Stimulated activated CD8-positive, alpha-beta memory T cell treated with anti-CD3 and anti-CD28 coated beads, Interleukin-4, amount 100 ng/mL, for 1 hour (primary cell): ENCODE measurements at places on chromosomes 7 and 10.

- no peak for DNase-seq
Measured at GRCh38 chr7:28718545-28718944, 239.6 kb downstream of the TRIL start.

- DNase-seq: no peak
Measured at GRCh38 chr10:113126229-113127201, 176.5 kb downstream of the TCF7L2 start.

DNA sequence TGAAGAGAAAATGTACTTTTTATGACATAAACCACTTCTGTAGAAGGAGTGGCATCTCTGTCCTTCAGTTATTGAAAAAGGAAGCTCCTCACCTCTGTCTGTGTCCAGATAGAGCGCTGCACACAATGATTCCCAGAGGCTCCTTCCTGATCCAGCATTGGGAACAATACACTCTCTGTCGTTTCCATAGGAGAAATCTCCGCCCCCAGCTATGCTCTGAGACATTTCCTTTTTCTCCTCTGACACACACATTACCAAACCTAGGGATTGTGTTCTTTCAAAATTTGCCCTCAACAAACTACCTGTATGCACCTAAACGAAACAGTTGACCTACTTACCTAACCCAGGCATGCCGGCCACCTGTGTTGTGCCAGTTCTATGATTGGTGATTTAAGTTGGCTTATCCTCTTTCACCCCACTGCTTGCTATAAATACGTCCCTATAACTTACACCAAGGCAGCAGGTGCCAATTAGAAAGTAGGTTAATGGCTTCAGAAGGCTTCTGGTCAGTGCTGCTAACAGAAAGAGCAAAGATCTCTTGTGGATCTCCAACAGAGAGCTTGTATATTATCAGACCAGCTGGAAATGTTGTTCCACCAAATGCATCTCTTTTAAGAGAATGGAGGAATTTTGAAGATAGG, 140.1 kb upstream of the JCAD start:
- no peak for DNase-seq

DNA sequence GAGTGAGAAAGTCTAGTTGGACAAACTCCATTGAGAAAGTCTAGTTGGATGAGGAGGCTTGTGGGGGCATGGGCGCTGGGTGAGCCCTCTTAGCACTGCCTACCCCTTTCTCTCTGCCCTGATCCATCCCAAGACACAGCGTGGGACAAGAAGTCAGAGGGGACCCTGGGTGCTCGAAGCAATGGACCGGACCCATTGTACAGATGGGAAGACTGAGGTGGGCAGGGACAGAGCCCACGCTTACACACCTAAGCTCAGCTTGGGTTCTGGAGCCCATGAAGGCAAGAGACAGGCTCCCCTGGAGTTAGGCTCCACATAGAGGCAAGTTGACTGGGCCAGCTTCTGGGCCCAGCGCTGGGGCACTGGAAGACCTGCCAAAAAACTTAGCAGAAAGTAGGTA, 126.8 kb upstream of the TNRC18 start:
- DNase-seq: no peak

DNA sequence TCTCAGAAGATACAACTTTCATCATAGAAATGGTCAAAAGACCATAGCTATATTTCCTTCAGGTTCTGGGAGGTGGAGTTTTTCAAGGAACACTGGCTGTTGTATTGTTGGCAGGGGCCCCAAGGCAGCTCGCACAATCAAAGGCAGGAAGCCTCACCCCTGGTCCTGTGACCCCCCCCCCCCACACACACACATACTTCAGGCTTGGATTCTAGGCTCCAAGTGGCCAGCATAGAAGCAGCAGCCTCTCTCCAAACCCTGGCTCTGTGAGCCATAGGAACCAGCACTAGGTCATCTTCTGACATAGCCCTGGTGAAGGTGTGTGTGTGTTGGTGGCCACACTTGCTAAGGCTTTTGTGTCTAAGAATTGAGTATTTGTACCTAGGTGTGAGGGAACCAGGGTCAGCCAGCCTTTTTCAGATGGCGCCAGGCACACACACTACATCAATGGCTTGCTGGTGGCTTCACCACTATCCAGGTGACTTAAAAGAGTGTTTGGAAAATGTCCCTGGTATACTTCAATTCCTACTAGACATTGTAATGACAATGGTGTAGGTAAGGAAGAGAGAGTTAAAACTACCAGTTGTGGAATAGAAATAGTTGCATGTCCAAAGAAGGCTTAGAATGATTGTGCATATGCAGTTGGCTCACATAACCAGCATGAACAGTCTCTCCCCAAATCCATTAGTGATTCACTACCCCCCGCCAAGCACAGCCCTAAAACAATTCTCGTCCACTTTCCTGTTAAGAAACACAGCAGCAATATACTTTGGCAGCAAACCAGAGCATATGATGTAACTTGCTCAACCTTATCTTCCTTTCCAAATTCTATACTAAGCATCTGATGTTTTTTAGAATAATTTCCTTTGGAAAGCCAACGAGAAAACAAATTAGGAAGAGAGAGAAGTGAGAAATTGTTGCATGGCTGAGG, 91.3 kb downstream of the AVL9 start:
- no peak for DNase-seq

DNA sequence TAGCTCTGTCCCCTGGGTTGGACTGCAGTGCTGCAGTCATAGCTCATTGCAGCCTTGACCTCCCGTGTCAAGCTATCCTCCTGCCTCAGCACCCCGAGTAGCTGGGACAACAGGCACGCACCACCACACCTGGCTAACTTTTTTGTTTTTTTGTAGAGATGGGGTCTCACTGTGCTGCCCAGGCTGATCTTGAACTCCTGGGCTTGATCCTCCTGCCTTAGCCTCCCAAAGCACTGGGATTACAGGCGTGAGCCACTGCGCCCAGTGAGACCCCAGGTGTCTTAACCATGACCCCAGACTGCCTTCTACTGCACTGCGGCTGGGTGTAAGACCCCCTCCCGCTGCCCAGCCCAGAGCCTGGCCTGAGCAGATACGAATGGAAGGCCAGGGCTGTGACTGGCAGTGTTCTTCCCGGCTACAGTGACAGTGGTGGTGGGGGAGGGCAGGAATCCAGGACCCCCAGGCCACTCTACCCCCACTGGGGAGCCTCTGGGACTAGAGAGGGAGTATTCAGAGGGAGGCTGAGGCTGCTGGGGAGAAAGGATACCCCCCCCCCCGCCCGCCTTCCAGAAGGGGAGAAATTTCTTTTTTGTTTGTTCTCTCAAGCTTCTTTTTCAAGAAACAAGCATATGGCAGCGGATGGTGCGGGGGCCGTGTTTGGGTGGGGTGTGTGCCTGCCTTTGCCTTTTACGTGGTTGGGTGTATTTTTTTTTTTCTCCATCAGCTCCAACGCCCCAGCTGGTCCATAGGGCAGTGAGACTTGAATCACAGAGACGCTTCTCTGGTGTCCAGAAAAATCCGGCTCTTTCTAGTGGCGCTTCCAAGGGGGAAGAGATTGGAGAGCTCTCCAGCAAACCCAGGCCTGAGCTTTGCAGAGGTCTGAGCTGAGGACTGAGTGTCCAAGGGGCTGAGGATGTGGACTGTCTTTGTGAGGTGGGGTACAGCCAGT, 36.6 kb downstream of the GTF2IRD1 start:
- no peak for DNase-seq

DNA sequence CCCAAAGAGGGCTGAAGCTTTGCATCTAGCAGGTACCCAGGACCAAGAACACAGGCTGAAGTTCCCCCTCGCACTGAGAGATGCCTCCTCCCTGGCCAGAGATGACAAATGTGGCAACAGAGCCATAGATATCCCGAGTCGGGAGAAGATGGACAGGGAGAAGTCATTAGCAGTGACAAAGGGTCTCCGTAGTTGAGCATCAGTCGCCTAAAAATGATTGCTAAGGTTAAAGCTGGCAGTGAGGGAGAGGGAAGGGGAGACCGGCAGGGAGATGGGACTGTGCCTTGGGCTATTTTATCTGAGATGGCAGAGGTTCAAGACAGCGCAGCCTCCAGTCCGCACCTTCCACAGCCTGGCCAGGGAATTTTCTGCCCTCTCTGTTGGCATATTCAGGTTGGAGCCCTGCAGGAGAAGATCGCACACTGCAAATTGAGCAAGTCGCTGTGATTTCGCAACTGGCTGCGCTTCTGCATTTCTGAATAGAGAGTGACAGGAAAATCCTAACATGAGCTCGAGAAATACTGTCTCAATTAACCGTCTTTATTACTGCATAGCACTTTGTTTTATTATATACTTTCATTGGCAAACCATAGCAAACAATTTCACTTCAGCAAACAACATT, 238.9 kb upstream of the GPR26 start:
- DNase-seq: no peak

DNA sequence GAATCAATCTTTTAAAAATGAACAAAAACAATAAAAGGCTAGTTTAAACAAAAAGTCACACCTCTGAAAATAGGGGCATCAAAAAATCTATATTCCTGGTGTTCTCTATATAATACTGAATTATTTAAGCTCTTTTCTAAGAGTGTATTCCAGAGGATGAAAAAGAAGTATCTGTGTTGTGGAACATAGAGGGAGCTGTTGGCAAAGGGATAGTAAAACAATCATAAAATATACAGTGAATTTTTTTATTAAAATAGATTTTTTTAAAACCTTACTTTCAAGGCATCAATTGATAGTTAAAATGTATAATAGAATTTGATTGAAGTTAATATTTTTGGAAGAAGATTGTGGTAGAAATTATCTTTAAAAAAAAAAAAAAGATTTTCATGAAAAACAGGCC, 1409.1 kb upstream of the CELF2 start:
- DNase-seq: no peak

DNA sequence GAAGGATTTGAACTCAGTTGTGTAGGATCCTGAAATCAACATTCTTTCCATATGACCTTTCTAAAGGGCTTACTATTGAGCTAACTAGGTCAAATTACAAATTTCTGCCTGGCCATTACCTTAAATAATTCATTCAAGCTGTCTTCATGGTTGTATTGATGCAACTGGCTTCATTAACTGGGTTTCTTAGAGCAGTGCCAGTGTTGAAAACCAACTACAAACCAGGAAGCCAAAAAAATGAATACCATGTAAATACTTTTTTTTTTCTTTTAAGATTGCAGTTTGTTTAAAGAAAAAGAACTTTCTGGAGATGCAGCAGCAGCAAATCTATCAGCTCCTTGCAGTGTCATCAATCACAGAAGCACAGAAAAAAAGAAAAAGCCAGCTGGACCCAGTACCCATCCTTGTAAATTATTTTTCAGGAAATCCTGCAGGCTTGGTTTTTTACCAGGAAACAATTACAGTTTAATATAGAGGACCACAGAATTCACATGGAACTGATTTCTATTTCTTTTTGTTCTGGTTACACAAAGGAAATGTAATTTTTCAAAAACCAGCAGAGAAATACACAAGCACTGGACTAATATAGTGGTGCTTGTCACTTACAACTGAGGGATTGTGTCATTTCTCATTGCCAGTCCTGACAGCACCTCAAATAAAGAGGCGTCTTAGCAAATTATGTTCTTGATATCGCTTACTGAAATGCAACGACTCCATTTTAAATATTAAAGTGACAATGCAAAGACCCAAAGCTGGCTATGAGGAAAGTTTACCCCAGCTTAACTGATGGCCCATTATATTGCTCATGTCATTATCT, 131.9 kb downstream of the TMEM26 start:
- DNase-seq: no peak

GRCh38 chr10:63258920-63259678, 126.0 kb downstream of the NRBF2 start:
- DNase-seq: no peak

GRCh38 chr7:83996879-83997278, 197.7 kb downstream of the SEMA3A start:
- DNase-seq: no peak

DNA sequence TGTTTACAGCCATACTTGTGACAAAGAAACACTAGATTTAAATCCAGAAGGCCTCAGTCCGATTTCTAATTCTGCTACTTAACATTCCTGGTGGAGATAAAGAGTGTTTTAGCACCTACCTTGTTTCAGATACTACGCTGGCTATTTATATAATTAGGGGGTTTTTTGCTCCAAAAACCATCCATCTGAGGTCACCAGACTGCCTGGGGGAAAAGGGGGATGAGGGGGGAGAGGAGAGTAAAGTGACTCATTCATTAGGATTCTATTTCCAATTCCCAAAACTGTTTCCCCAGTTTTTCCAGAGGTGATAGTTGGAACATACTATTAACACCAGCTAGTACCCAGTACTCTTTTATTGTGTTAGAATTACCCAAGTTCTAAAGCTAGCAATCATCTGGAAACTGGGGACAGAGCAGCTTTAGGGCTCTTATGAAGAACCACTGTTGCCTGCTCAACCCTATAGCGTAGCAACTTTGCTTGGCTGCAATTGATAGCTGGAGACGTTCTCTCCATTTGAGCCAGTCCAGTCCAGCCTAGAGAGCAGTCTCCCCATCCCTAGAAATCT, 6.6 kb downstream of the GCC1 start:
- no peak for DNase-seq

DNA sequence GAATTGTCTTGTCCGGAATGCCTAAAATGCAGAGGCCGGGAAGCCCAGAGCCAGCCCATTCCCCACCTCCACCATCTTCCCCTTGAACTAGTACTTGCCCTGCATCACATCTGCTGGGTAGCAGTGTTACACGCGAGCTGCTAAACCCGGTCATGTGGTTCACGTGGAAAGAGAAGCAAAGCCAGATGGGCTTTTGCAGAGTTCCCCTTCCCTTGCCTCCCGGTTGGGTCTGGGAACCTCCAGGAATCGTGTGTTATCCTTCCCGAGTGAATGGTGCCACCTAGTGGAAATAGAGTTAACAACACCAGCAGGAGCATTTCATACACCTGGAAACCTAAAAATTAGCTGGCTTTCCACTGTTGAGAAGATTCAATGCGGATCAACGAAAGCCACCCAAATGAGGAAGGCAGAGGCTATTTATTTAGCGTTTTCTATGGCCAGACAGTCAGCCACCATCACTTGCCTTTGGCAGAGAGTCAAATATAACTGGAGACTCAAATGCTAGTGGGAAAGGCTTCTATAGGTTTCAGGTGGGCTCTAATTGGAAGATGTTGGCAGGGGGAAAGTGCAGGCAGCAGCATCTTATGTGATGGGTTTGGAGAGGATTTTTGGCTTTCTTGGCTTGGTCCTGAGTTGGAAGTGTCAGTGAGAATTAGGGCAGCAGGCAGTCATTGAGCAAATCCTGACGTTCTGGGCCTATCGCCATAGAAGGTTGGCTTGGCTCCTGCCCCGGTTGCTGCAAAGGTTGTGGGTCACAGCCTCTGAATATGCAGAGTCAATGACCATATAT, 12.9 kb upstream of the DENND2A start:
- DNase-seq: no peak

- DNase-seq: no peak
Measured at GRCh38 chr10:1662438-1663025, 74.8 kb downstream of the ADARB2 start.

- DNase-seq: no peak
Measured at GRCh38 chr7:119703895-119704294, 569.1 kb upstream of the KCND2 start.
